Dermis blood vessel endothelial cell (primary cell): ENCODE measurements at places on chromosomes 4 and X. TPM values are rescaled to one million over a fixed set of nuclear protein-coding genes. Genes with fewer than 3 reads are reported as not detected.

The TMPRSS11A gene
- under 0.01 TPM in 1 of 2 replicates, not detected in the other for total RNA-seq

The C4orf17 gene
- not detected in 2 replicates for total RNA-seq

The DCAF4L1 gene
- total RNA-seq, result 0.17 and 0.28 TPM in 2 replicates

The MAGED4B gene
- total RNA-seq, result 32.0 and 35.9 TPM in 2 replicates

The NAT8L gene
- under 0.01 TPM in 2 replicates for total RNA-seq

The CT55 gene
- total RNA-seq, result not detected in 2 replicates

The PDZD11 gene
- total RNA-seq, result 35.3 and 43.2 TPM in 2 replicates

The YY2 gene
- total RNA-seq, result 0.85 and 3.1 TPM in 2 replicates

The GLOD5 gene
- total RNA-seq, result 0.28 TPM in 1 of 2 replicates, not detected in the other

The MAGEA12 gene
- not detected in 2 replicates for total RNA-seq

The CENPVL3 gene
- total RNA-seq, result not detected in 2 replicates

The SLC9B1 gene
- total RNA-seq, result 0.09 TPM in 1 of 2 replicates, not detected in the other

The TEC gene
- 1.7 and 1.9 TPM in 2 replicates for total RNA-seq

The GLRB gene
- total RNA-seq, result 17.5 and 25.0 TPM in 2 replicates

The TNMD gene
- 0.05 TPM in 1 of 2 replicates, not detected in the other for total RNA-seq

The NXF2B gene
- total RNA-seq, result not detected in 2 replicates

The SLITRK4 gene
- total RNA-seq, result 0.14 and 0.34 TPM in 2 replicates

The DCHS2 gene
- total RNA-seq, result 0.17 and 8.3 TPM in 2 replicates
